HS-5 (cell line): ENCODE measurements at places on chromosomes 2 and 18.

- DNase-seq, result no peak
Measured at GRCh38 chr2:120583851-120584570, 151.7 kb upstream of the GLI2 start.

DNA sequence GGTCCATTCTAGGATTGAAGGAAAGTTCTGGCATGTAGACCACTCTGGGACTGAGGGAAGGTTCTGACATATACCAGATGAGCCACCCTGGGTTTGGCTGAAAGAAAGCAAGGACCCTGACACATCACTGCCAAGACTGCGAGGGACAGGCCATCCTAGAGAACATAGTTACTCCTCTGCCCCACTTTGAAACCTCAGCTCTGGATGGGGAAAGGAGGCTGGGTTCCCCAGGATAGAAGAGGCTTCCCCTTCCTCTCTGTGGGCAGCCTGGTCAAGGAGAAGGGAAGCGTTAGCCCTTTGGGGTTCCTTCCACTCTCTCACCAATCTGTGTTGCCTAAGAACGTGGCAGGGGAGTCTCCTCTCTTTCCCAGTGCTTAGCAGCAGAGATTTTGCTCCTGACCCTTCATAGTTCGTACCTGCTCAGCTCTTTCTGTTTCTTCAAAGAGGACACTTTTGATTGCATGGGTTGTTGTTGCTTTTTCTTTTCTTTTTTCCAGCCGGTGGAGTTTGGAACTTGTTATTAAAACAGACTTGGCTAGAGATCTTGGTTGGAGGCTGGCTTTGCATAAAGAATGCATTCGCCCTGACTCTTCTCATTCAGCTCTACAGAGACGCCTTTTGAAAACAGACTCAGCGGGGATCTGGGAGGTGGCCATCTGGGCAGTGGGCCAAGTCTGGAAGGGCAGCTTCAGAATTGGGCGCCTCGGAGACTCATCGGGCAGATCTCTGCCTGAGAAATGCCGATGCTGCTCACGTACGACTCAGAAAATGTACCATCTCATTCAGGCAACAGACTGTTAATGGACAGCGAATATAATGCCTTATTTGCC lies 166.1 kb downstream of the CLIP4 start:
- DNase-seq, result no peak

GRCh38 chr2:240387669-240388358 lies 47.6 kb upstream of the GPC1 start:
- DNase-seq, result peak; percentile 83

- DNase-seq, result no peak
Measured at GRCh38 chr2:86610871-86611270, 12.8 kb downstream of the RNF103 start.
